ENCODE measurements at places on chromosomes 6 and 20.

- no peak for DNase-seq
These were observed 9.0 kb downstream of the DYNLT1 start for GRCh38 chr6:158635427-158636073.

- DNase-seq = no peak
These were observed 26.2 kb downstream of the PLN start for GRCh38 chr6:118574051-118574865.

DNA sequence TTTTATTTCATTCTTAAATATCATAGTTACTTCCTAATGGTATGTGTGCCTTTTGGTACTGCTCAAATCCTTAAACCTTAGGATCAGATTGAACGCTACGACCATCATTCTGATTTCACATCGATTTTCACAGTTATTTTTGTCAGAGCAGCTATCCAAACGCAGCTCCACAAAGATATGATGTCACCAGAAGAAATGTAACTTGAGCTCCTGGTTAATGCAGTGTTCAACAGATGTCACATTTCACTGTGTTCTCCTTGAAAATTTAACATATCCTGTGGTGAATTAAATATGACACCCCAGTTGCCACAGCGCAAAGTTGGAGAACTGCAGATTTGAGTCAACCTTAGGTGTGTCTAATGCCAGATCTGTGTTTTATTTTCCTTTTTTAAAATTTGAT lies 81.4 kb downstream of the CTNNBL1 start:
- no peak for DNase-seq

GRCh38 chr6:134822920-134823709 lies 126.8 kb downstream of the ALDH8A1 start:
- DNase-seq = peak; percentile 34

GRCh38 chr6:107670792-107671199 lies 153.3 kb downstream of the SCML4 start:
- no peak for DNase-seq

DNA sequence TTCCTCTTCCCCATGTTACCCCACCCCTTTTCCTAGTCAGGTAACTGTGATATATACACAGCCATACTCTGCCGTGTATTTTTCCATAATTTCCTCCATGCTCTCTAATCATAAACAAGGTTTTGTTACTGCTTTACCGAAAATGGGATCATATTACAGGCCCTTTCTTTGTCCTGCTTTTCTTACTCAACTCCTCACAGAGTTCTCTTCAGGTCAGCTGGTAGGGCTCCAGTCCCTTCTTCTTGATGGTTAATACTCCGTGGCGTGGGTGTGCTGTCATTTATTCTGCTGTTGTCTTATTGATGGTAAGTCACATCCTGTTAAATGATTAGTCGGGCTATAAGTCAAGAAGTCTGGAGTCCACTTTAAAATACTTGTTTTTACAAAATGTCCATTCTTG lies 24.9 kb upstream of the PI16 start:
- DNase-seq = no peak

DNA sequence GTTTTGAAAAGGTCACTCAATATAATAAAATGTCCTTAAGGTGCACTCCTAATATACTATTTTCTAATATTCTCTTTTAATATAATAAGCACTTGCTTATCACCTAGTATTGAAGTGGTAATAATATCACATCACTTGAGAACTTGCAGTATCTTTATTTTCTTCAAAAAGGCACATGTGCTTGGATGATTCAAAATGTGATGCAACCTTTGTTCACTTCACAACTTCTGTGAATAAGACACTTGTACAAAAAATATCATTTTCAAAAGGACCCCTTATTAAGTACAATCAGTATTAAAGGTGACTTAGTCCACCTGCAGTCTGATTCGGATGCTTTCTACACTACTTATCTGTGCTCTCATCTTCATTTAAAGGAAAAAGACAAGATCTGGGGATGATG lies 3.4 kb downstream of the PRELID3B start:
- no peak for DNase-seq

DNA sequence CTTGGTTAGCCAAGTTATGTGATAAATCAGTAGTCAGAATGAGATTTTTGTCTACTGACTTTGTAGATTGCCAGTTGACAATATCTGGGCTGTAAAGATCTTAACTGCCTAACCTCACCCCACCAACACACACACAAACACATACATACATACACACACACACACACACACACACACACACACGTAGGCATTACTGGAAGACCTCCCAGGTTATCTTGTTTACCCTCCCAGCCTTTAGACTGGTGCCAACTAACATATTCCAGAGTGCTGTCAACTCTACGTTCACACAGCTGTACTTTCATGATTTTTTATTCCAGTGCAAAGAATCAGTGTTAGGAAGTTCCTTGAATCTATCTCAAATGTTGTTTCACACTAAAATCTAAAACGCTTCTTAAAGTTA lies 38.9 kb downstream of the BMP5 start:
- DNase-seq = no peak

DNA sequence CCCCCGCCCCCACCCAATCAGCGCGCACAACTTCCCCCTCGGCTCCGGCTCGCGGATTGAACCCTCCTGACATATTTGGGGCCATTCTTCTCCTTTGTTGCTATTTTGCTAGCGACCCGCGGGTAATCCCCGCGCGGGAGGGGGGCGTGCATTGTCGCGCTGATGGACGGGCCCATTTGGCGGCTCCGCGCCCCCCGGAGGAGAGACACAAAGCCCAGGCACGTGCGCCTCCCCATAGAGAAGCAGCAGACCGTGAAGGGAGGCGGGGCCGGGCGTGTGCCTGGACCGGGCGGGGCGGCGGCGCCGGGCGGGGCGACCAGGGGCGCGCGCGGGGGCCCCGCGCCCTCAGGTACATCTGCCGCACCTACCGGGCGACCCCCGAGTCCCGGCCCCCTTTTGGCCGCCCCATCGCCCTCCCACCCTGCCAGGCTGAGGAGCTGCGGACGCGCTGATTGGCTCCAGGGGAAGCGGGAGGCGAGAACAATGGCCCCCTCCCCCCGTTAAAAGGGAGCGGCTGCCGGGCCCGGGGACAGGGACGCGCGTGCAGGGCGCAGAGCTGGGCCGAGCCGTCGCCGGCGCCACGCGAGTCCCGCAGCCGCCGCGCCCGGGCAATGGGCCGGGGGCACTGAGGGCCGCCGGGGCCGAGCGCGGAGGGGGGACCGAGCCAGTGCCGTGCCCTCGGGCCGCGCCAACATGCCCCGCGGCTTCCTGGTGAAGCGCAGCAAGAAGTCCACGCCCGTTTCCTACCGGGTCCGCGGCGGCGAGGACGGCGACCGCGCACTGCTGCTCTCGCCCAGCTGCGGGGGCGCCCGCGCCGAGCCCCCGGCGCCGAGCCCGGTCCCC lies at the start of gene INSM1:
Gene INSM1, plus strand, starts transcription at position 530 of the 843 bp plus-strand sequence. Its CDS starts 164 bp downstream, at position 694.
- peak; percentile 82 for DNase-seq

- DNase-seq = no peak
These were observed 54.7 kb downstream of the CHMP4B start for GRCh38 chr20:33865761-33866370.

GRCh38 chr6:1287103-1287591 lies 24.8 kb upstream of the FOXQ1 start:
- DNase-seq = no peak

GRCh38 chr20:43537921-43538877 lies 20.6 kb upstream of the SGK2 start:
- peak; percentile 22 for DNase-seq

- no peak for DNase-seq
These were observed 204.7 kb downstream of the ANKRD60 start for GRCh38 chr20:58023781-58024180.

DNA sequence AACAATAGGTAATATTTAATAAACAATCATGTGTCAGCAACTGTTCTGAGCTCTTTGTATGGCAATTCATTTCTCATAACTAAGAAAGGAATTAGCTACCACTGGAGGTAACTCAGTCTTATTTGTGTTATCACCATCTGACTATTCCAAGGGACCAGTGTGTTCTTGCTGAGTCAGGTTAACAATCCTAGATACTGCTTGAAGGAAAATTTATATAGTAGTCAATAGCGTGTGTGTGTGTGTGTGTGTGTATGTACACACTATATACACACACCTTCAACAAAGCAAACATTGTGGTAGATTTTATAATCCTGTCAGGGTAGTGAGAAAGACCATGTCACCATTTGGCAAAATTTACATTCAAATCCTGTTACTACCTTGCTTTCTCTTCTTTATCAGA lies 45.8 kb upstream of the SMIM8 start:
- no peak for DNase-seq

DNA sequence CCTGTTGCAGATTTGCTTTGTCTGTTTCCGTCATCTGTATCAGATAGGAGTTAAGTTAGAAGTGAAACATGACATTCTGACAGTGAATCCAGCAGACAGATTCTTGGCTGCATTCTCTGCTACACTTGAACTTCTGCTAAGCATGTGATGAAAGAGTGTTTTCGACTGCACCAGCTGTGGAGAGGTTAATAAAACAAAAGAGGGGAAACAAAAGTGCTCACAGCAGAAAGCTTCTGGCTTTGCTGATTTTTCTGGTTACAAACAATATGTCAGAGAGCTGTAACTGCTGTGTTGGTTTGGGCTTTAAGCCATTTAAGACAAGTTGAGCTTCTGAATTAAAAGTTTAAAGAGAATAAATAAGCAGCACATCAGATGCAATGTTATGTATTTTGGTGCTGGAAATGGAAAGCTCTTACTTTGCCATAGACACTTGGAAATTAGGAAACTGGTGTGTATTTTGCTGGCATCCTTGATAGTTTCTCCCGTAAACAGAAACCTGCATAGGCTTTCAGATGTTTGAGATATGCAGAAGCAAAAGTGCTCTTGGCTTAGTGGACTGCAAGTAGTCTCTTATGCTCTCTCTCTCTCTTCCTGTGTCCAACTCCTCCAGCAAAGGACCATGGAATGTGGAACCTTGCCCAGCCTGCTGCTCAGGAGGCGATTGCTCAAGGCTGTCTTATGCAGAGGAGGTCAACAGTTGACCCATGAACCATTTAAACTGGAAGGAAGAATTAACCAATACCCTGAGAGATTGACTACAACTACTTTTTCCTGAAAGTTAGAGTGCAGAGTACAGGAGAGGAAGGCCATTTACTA lies 104.9 kb downstream of the RPS12 start:
- no peak for DNase-seq

GRCh38 chr20:59632541-59633113 lies 28.3 kb downstream of the PHACTR3 start:
- DNase-seq = no peak

DNA sequence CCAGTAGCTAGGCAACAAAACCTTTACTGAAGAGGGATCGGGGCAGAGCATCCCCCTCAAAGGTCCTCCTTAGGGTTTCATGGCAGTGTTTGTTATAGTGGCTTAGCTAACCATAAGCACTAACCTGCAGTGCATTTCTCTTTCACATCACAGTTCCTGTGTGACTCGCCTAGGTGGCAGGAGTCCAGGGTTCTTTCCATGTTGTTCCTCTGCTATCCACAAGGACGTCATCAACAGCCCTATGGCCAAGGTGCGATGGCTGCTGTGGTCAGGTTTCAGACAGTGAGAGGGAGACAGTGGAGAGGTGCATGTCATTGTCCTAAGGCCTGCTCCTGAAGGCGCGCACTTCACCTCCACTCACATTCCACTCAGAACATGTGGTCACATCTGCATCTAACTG lies 38.8 kb upstream of the FOXA2 start:
- DNase-seq = no peak

- no peak for DNase-seq
These were observed 664.3 kb downstream of the TENT5A start for GRCh38 chr6:81088145-81088544.

- no peak for DNase-seq
These were observed 36.5 kb downstream of the KCNK5 start for GRCh38 chr6:39192736-39193135.

DNA sequence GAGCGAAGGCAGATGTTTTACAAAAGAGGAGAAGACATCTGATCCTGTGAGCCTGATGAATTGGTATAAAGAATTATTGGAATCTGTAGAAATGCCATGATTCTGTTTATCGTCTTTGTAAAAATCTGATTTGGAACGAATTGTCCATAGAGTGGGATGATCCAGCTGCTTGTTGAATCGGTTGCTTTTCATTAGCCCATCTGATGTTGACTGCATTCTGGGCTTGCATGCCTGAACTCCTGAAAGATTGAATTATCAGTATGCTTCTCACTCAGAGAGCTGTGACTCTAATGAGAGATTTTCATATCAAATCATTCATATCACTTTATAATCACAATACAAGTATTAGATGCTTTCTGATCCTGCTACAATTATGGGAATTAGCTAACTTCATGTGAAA lies 100.6 kb downstream of the KLHL32 start:
- no peak for DNase-seq

DNA sequence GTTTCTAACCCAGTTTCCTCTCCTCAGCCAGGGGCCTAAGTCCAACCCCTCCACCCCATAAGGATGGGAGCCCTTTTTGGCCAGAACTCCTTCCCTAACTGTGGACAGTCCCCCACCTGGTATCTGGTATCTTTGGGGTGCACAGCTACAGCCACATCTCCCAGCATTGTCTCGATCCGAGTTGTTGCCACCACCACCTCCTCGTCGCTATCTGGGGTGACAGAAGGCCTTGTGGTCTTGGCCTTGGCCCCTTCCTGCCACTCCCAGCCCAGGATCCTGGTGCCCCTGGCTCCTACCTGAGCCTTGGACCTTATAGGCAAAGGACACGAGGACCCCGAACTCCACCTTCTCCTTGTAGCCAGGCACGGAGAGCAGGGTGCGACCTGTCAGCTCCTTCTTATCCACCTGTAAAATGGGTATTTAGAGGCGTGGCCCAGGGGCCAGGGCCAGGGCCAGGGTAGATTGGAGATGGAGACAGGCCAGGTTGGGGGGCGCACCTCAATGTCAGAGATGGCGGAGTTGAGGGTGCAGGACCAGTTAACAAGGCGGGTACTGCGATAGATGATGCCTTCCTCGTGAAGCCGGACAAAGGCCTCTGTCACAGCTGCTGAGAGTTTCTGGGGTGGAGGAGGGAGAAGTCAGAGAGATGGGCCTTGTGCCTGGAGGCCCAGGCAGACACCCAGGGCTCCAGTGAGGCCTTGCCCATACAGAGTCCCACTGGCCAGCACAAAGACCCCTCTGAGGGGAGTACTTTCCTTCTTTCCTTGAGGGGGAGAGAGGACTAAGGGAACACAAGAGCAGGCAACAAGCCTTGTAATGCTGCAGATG lies 7.2 kb upstream of the VWA7 start:
- DNase-seq = no peak

DNA sequence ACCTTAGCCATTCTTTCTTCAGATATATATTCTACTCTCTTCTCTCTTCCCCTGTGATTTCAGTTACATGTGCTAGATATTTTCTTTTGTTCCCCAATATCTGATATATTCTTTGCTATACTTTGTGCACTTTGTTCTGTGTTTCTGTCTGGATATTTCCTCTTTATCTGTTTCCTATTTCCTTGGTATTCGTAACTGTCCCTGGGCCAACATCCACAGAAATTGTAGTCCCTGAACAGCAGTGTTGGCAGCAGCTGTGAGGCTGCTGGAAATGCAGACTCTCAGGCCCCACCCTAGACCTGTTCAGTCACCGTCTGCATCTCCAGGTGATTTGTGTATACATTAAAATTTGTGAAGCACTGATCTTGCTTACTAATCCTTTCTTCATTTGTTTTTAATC lies 522.9 kb upstream of the SOX4 start:
- no peak for DNase-seq
